Central memory CD8-positive, alpha-beta T cell (primary cell): ENCODE measurements at places on chromosomes 1 and 21.
A peak's percentile ranks its signal among the peaks of the same experiment; 100 is the strongest.

GRCh38 chr1:160658162-160658813 is 11.4 kb upstream of the SLAMF1 start:
- peaks cover 2% of the 10 kb centered on the region for H3K36me3 ChIP-seq
- no peak overlapping the region for H3K4me3 ChIP-seq
- no peak for DNase-seq
- no peaks in the 10 kb centered on the region for H3K27me3 ChIP-seq
- no peak overlapping the region for H3K27ac ChIP-seq
- peaks cover 27% of the 10 kb centered on the region for H3K4me1 ChIP-seq

GRCh38 chr1:29514361-29515169 is 278.2 kb downstream of the PTPRU start:
- H3K36me3 ChIP-seq = no peaks in the 10 kb centered on the region
- no peak overlapping the region for H3K4me3 ChIP-seq
- H3K27ac ChIP-seq = no peak overlapping the region
- DNase-seq = no peak
- H3K27me3 ChIP-seq = peaks cover 56% of the 10 kb centered on the region

DNA sequence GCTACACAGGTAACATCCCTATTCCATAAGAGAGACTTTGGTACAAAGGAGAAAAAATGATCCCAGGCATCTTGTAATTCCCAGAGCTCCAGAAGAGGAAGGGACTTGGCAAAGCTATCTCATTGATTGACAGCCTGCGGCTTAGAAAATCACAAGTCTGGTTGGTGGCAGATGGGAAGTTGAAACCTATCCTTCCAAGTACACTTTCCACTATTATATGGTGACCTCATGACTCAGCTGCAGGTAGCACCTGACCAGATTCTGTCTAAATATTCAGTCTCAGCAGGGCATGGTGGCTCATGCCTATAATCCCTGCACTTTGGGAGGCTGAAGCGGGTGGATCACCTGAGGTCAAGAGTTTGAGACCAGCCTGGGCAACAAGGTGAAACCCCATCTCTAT is 89.9 kb downstream of the TIAM1 start:
- no peak for DNase-seq
- no peaks in the 10 kb centered on the region for H3K36me3 ChIP-seq
- no peaks in the 10 kb centered on the region for H3K4me1 ChIP-seq
- no peak overlapping the region for H3K4me3 ChIP-seq

DNA sequence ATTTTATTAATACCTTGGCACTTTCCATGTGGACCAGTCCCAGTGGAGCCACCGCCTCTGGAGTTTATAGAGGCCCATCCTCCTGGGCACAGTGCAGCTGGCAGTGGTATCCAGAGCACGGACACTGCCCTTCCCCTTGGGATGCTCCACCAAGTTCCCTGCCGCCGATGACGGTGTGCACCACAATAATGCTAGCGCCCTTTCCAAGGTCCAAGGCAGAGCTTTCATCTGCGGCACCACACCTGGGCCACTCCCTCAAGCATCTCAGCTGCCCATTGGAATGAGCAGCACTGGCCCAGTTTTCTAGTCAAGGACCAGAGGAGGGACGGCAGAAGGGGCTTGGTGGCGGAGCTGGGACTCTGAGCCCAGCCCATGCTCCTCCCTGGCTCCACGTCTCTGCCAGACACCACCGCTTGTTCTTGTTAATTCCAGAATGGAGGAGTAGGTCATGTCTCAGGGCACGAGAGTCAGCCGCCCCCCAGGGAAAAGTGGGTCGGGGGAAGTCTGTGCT is 24.5 kb downstream of the SIM2 start:
- H3K27me3 ChIP-seq = peaks cover 68% of the 10 kb centered on the region
- H3K27ac ChIP-seq = no peak overlapping the region
- no peak overlapping the region for H3K4me3 ChIP-seq
- DNase-seq = no peak

DNA sequence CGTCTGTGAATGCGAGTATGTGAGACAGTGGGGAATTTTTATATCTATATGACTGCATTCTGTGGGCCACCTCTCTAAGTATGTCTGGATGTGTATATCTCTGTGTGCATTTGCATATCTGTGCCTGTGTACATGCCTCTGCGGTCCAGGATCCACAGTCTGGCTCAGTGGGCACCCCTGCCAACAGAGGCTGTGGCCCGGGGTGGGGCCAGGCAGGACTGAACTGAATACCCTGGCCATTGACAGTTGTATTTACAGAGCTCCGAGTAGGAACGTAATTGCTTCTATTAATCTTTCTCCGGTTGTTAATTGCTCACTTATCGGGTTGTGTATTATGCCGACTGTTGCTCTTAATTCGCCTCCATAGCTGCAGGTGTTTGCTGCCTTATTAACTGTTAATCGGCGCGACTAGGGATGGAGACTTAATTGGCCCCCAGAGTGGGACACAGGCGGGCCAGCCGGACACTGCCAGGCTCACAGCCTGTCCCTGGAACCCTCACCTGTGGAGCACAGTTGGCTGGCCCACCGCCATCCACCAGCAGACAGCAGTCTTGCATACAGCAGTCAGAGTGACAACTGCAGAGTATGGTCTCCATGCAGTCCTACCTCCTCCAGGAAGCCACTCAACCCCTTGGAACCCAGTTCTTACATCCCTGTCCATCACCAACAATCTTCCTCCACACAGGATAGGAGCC is 22.4 kb upstream of the ADGRB2 start:
- peaks cover 15% of the 10 kb centered on the region for H3K36me3 ChIP-seq
- no peak overlapping the region for H3K27ac ChIP-seq
- H3K27me3 ChIP-seq = peaks cover 1% of the 10 kb centered on the region
- peak overlapping the region; percentile 87 for H3K4me3 ChIP-seq

- no peak for DNase-seq
- peak overlapping the region; percentile 80 for H3K4me3 ChIP-seq
- peaks cover 64% of the 10 kb centered on the region for H3K4me1 ChIP-seq
- H3K27ac ChIP-seq = peak overlapping the region; percentile 96
Measured at GRCh38 chr1:108644984-108645383, 15.9 kb downstream of the HENMT1 start.

DNA sequence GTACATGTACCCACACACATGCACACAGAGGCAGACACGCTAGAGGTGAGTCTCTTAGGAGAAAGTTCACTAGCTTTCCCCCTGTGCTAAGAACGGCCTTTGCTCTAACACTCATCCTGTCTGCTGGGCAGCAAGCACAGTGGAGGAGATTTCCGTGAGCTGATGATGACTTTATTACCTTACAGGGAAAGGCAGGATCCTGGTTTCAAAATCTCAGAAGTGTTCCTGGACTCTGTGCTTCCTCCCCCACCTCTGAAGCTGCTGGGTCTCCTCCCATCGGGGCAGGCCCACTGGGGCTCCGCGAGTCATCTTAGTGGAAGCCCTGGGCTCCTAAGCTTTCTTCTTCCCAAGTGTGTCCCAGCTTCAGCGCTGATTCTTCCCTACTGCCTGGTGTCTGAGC is 2.7 kb downstream of the FAM3B start:
- H3K27me3 ChIP-seq = peaks cover 65% of the 10 kb centered on the region
- no peaks in the 10 kb centered on the region for H3K36me3 ChIP-seq
- no peak overlapping the region for H3K27ac ChIP-seq
- no peak for DNase-seq

- peaks cover 56% of the 10 kb centered on the region for H3K4me1 ChIP-seq
- peak overlapping the region; percentile 5 for H3K27ac ChIP-seq
- no peak overlapping the region for H3K4me3 ChIP-seq
- H3K36me3 ChIP-seq = peaks cover 1% of the 10 kb centered on the region
- H3K27me3 ChIP-seq = no peaks in the 10 kb centered on the region
- no peak for DNase-seq
Measured at GRCh38 chr1:151816548-151817352, 11.5 kb upstream of the LINGO4 start.

DNA sequence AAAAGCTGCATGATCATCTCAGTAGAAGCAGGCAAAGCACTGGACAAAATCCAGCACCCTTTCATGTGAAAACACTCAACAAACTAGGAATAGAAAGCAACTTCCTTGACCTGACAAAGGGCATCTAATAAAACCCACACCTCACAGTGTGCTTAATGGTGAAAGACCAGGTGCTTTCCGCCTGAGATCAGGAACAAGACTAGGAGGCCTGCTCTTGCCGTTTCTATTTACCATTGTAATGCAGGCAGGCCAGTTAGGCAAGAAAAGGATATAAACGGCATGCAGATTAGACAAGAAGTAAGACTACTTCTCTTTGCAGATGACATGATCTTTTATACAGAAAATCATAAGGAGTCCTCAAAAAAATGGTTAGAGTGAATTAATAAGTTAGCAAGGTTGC is 37.2 kb downstream of the SLC37A1 start:
- H3K27me3 ChIP-seq = no peaks in the 10 kb centered on the region
- DNase-seq = no peak
- no peak overlapping the region for H3K27ac ChIP-seq
- H3K4me3 ChIP-seq = no peak overlapping the region

- H3K4me1 ChIP-seq = no peaks in the 10 kb centered on the region
- H3K36me3 ChIP-seq = peaks cover 8% of the 10 kb centered on the region
- peaks cover 2% of the 10 kb centered on the region for H3K27me3 ChIP-seq
- no peak for DNase-seq
Measured at GRCh38 chr1:114668784-114669561, 876 bp downstream of the DENND2C start.

DNA sequence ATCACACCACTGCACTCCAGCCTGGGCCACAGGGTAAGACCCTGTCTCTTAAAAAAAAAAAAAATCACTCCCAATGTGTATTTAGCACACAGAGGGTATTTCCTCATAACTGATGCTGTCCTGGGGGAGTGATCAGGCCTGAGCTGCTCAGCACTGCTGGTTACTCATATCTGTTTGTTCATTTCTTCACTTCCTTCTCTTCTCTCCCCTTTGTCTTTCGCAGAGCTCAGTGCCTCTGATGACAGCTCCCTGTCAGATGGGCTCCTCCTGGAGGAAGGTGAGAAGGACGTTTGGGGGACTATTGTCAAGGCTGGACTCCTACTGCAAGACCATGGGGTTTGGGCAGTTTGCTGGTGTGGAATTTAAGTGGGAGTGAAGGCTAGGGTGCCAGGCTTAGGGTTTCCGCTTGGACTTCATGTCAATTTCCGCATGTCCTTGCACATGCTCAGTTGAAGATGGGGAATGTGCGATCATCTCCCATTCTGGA is 13.0 kb downstream of the INAVA start:
- peaks cover 10% of the 10 kb centered on the region for H3K4me1 ChIP-seq
- DNase-seq = no peak
- H3K4me3 ChIP-seq = no peak overlapping the region
- peaks cover 16% of the 10 kb centered on the region for H3K27me3 ChIP-seq

DNA sequence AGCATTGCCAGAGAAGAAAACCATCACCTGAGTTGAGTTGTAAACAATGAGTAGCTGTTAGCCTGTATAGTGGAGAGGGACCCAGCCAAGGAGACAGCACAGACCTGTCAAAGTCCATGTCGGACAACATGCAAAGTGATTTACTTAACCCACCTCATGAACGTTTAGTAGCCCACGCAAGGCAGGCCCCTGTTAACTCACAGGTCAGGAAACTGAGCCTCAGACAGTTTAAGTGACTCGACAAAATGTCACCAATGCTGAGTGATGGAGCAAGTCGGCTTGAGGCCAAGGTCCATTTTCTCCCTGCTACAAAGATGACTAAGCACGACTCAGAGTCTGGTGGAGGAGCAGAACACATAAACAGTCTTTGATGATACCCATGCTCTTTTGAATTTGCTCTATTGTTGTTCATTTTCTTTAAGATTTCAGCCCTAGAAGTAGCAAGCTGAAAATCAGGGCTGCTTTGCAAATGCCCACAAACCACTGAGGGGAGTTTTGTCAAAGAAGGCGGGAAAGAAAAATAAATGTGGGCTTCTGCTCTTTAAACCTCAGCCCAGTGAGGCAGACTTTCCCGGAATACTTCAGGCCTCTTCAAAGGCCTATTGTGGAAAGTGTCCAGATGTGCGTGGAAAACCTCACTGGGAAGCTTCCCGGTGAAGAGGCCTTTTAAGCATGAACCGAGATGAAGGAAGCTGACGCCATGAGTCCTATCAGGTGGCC is 83.8 kb upstream of the HOOK1 start:
- no peak for DNase-seq
- H3K36me3 ChIP-seq = no peaks in the 10 kb centered on the region
- no peak overlapping the region for H3K4me3 ChIP-seq
- peaks cover 7% of the 10 kb centered on the region for H3K4me1 ChIP-seq

DNA sequence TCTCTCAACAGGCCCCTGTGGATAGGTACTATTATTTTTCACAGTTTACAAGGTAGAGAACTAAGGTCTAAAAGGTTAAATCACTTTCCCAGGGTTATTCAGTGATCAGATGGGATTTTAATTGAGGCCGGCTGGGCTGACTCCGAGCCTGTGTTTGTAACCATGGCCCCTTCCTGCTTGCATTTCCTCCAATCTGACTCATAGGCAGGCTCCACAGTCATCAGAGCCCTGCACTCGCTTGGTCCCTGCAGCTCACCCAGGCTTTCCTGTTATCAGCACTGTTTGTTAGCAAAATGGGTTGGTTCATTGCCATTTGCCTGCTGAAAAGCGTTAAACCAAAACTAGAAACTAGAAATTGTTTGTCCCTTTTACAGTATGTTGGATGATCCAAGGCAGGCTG is 41.4 kb upstream of the LMX1A start:
- no peak overlapping the region for H3K27ac ChIP-seq
- H3K27me3 ChIP-seq = peaks cover 48% of the 10 kb centered on the region
- H3K36me3 ChIP-seq = peaks cover 4% of the 10 kb centered on the region
- no peak overlapping the region for H3K4me3 ChIP-seq
- no peak for DNase-seq

DNA sequence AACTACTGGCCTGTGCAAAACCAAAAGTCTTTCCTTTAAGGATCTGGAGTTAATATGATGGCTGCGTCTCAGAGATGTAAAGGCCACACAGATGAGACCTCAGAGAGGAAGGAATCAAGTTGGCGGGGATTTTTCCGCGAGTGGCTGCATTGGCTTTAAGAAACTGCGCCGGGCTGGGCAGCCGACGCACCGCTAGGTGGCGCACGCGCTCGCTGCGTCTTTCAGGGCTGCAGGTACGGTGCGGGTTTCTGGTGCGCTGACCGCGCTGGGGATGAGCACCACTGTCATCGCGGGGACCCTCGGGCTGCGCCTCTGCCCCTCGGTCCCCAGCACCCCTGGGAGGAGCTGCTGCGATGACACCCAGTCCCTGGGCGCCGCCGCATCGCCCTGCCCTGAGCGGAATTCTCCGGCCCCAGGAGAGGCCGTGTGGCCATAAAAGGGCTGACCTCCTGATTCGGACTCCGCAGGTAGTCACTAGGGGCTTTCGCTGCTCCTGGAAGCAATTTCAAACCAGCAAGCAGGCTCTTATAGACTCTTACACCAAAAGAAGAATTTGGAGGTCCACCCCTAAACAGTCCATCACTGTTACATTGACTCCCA is 241.0 kb downstream of the KCNJ6 start:
- H3K36me3 ChIP-seq = no peaks in the 10 kb centered on the region
- peaks cover 38% of the 10 kb centered on the region for H3K27me3 ChIP-seq
- DNase-seq = no peak
- no peak overlapping the region for H3K27ac ChIP-seq
